Kidney epithelial cell (primary cell): ENCODE measurements at places on chromosomes 2 and 18.

DNA sequence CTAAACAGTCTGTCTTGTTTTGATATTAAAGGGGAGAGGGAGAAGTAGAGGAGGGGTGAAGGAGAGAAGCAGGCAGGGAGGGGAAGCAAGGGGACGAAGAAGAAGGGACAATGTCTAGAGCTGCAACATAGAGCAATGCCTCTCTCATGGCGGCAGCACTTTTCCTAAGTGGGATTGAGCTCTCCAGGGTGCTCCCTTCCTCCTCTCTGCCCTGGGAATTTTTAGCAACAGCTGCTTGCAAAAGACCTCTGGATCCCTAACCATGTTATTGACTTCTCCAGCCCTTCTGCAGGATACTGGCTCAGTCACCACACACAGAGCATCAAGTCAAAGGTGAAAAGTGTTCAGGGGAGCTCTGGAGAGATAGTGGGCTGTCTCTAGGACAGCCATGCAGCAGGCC lies 734.9 kb downstream of the EPHA4 start:
- no peak for DNase-seq

GRCh38 chr2:222238072-222238471 lies 60.7 kb downstream of the PAX3 start:
- DNase-seq, result no peak

- DNase-seq, result no peak
Measured at GRCh38 chr2:79432731-79433146, 80.1 kb upstream of the CTNNA2 start.

GRCh38 chr2:74515981-74516633 lies 1.9 kb downstream of the TLX2 start:
- no peak for DNase-seq

DNA sequence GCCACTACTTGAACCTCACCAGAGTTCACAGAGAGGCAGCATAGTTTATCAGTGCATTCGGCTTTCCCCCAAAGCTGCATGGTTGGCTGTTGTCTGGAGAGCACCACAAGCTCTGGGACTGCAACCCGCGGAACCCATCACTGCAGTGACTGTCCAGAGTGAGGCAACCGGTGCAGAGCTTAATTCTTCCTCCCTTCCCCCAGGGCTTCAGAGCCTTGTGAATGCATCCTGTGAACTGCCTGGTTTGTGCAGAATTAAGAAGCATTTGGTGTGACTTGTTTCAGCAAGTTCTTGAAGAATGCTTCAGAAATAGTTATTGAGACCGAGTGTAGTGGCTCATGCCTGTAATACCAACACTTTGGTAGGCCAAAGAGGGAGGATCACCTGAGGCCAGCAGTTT lies 99.2 kb upstream of the FOSL2 start:
- DNase-seq, result no peak

DNA sequence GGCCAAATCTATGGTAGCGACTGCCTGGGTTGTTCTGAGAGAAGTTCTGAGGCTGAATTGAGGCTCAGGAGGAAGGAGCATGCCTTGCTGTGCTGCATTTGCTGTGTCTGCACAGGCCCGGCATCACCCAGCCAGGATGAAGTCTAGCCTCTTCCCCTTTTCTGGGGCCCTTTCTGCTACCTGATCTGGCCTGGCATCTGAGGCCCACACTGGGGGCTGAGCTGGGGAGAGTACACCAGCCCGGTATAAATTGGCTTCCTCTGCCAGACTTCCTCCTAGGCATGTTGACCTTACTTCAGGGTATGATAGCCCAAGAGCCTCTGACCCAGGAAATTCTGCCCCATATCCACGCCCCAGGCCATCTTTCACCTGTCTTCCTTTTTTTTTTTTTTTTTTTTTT lies 30.0 kb downstream of the MRPL35 start:
- no peak for DNase-seq

DNA sequence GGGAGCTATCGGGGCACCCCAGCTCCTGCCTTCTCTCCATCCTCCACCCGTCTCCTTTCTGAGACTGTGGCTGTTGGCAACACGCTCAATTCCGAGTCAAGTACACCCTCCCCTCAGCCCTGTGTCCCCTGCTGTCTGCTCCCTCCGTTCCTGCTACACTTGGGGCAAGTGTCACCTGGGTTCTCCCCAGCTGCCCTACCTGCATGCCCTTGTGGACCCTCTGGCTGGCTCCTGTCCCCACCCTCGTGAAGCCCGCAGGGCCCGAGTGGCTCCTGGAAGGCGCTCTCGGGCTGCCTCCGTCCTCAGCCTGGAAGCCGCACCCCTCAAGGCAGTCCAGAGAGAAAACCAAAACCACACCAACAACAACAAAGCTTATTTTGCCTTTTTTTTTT lies 33.9 kb downstream of the PDIA6 start:
- DNase-seq, result no peak

DNA sequence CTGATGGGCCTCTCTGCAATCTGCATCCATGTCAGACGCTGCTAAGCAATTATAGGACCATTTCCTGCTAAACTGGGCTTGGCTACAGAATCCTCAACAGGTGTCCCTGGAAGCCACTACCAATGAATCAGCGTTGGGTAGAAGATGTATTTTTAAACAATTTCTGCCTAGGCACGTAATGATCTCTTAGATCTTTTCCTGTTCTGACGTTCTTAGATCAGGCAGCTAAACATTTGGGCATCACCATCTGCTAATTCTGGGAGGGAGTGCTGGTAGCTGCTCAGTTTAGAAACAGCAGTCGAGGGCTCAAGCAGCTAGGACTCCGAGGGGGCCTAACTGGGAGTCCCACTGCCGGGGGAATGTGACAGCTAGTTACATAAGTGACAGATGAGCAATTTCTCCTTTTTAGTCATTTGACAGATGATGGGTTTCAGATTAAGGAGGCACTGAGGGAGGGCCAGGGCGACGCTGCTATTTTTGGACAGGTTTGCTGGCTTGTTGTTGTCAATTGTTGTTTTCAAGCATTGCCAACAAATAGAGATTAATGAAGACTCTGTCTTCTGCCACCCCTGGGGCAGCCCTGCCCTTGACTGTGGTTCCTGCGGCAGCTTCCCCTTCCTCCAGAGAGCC lies 92.7 kb downstream of the MRO start:
- no peak for DNase-seq

- no peak for DNase-seq
Measured at GRCh38 chr2:20997953-20998722, 45.7 kb downstream of the APOB start.

DNA sequence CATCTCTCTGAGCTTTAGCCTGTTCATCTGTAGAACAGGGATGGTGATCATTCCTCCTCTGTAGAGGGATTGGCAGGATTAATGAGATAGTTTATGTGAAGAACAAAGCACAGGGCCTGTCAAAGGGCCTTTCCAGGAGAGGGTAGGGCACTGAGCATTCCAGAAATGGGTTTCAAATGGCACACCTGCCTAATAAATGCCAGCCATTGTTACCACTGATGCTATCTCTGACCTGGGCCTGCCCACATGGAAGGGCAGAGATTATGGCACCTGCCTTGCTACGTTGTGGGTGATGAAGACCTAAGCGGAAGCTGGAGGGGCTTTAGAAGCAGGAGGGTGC lies 31.0 kb upstream of the GMPPA start:
- DNase-seq, result no peak

- no peak for DNase-seq
Measured at GRCh38 chr2:123993728-123994323, 31.3 kb upstream of the CNTNAP5 start.

DNA sequence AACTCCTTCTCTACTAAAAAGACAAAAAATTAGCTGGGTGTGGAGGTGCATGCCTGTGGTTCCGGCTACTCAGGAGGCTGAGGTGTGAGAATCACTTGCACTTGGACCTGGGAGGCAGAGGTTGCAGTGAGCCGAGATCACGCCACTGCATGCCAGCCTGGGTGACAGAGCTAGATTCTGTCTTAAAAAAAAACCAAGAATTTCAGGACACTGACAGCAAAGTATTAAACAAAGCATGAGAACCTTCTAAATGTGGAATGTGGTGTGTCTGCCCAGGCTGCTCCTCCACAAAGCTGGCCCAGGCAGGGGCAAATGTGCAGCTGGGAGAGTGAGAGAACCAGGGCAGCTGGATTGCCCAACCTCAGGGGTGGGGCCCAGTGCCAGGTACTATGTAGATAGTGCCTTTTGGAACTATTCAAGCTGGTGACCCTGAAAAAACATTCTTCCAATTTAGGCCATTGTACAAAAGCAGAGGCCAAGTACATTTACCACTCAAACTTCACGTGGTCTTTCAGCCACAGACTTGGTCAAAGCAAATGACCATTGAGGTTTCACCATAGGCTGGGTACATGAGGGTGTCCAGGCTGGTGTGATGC lies 6.7 kb upstream of the UGT1A5 start:
- peak; percentile 32 for DNase-seq

GRCh38 chr2:5980450-5981190 lies 288.4 kb downstream of the SOX11 start:
- DNase-seq, result no peak

- DNase-seq, result no peak
Measured at GRCh38 chr18:76530391-76530790, 35.3 kb upstream of the ZNF516 start.

DNA sequence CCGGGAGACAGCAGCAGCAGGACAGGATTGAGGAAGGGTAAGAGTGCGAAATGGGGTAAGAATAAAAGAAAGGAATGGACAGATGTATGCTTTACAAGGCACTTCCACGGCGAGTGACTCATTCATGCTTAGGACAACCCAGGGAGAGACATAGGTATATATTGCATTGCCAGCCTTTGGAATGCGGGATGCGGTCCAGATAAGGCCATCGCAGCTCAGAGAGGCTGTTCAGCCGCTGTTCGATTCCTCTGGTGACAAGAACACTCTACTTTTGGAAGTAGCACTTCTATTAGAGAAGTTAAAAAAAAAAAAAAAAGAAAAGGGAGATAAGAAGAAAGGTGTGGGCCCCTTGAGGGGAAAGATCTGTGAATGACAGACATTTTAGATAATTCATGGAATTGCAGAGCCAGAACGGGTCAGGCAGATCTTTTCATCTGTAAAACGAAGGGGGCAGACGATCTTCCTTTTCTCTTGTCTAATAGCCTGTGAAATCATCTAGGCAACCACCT lies 819 bp upstream of the NCOA1 start:
- no peak for DNase-seq

DNA sequence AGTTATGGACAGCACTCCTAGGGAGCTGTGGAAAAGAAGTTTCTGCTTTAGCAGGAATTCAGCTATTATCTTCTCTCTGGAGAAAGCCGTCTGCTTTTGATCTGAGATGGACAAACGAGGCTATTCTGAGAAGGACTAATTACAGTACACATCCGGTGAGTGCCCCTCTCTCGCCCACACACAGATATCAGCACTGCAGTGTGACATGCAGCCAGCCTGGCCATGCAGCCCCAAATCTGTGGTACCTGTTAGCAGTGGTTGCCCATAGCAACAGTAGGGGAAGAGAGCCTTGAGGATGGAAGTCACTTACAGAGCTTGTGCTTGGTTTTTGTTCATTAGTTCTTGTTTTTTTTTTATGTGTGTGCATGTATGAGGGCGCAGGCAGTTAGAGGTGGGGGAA lies 73.9 kb upstream of the TRIB2 start:
- DNase-seq, result no peak

- DNase-seq, result no peak
Measured at GRCh38 chr2:231312066-231312465, 83.4 kb upstream of the B3GNT7 start.

GRCh38 chr2:191670076-191670475 lies 7.9 kb upstream of the NABP1 start:
- DNase-seq, result no peak

- peak; percentile 16 for DNase-seq
Measured at GRCh38 chr18:47772374-47773248, 157.8 kb downstream of the SMAD2 start.

- DNase-seq, result no peak
Measured at GRCh38 chr2:216770050-216770449, 74.7 kb upstream of the IGFBP5 start.

DNA sequence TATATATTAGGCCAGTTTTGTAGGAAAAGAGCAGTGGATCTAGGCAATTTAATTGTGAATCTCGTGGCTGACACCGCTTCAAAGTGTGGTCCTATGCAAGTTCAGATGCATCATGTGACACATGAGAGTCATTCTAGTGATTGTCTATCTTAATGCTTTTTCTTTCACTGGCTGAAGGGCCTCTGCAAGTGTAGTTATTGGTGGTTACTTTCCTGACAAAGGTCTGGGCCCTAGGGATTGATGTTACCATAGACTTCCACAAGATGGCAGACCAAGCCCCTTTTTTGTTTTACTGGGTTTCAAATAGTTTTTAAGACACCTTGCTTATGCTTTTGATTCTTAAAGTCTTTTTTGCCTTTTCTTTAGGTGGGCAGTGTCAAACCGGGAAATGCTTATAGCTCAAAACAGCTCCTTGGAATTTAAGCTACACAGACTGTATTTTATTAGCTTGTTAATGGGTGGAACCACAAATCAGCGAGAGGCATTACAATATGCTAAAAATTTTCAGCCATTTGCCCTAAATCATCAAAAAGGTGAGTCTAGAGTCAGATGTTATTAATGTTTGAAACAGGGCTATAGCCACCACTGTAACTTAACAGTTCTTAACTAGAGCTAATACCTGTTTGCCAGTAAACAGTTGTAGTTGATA lies 25.9 kb downstream of the CD8A start:
- peak; percentile 2 for DNase-seq

GRCh38 chr2:204234879-204235278 lies 298.3 kb downstream of the ICOS start:
- DNase-seq, result no peak

DNA sequence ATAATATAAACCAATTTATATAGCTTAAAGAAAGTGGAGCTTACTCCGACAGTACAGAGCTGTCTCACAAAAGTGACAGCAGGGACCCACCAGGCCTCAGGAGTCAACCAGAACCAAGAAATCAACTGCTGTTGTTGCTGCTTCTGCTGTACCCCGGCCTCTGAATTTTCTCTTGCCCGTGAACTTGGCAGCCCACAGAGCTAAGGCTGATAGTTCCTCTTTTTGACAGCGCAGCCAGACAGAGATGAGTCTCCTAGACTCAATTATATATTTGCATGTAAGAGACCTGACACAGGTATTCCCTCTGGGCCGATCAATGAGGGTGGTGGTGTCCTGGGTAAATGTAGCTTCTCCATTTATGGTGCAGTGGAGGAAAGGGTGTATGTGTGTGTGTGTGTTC lies 109.4 kb downstream of the KCTD1 start:
- no peak for DNase-seq

GRCh38 chr2:199977984-199978415 lies 22.6 kb downstream of the MAIP1 start:
- peak; percentile 67 for DNase-seq

DNA sequence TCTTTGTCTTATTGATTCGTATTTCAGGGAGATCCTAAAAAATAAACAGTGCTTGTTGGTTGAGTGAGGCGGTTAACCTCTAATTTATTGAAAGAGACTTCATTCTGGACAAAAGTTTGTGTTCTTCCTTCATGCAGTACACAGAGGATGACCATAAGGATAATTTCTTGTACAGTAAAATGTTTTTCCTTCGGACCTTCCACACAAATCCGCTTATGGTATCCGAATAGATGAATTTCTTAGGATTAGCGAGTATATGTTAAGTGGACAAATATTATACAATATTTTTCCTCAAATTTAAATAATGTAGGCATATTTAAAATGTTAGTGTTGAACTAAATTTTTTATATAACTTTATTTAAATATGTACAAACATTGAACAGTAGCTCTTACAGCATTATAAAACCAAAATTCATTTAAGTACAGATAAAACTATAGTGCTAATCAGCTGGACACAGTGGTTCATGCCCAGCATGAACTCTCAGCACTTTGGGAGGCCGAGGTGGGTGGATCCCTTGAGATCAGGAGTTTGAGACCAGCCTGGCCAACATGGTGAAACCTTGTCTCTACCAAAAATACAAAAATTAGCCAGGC lies 84.4 kb downstream of the LPIN1 start:
- DNase-seq, result no peak

- DNase-seq, result no peak
Measured at GRCh38 chr2:38603402-38604290, 918 bp upstream of the HNRNPLL start.

GRCh38 chr18:69664399-69664798 lies 263.7 kb downstream of the DOK6 start:
- no peak for DNase-seq
